ENCODE measurements at places on chromosomes 6 and 20.

DNA sequence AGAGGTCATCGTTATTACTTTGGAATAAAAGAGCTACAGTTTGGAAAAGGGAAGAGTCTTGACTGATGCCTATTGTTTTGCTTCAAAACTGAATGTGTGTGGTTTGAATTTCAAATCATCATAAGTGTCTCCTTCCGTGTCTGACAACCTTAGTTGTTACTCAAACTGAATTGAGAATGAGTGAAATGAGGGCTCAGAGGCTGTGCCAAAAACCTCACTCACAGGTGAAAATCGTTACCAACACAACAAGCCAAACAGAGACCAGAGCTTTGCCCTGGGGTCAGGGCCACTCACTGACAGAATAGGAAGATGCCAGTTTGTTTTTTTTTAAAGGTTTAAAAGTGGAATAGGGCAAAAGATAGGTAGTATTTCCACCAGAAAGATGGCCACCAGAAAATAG is 15.2 kb upstream of the SIRT5 start:
- DNase-seq: peak; percentile 23

DNA sequence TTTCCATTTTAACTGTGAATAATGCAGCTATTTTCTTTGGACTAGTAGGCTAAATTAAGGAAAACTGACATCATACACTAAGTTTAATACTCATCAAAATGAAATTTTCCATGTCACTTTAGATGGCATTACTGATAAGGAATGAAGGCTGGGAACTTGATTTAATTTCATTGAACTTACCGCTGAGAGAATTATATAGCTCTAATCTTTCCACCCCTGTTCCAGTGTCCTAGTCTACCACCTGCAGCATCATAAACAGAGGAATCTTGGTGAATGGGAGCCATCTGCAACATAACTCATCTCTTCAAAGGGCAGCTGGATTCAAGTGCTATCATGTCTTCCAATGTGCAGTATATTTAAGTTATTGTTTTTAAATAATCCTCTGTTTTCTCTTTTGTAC is 1395.2 kb downstream of the EPHA7 start:
- no peak for DNase-seq

- no peak for DNase-seq
Observed at GRCh38 chr20:49909499-49910339, 5.6 kb downstream of the SPATA2 start.

DNA sequence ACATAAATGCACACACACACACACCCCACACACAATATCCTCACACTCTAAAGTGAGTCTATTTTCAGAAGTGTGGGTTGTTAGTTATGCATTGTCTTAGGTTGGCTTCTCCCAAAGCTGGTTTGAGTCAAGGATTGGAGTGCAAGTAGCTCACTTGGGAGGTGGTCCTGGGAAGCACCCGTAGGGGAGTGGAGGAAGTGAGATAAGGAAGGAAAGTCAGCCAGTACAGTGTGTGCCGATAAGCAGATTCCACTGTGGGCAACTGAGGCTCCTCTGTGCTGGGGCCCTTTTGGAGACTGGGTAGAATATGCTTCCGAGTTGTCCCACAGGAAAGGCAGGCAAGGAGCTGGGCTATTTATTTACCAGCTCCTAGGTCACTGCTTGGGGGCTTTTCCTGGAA is 67.2 kb downstream of the PLCB4 start:
- no peak for DNase-seq

- no peak for DNase-seq
Observed at GRCh38 chr6:50978380-50979170, 159.9 kb downstream of the TFAP2B start.

DNA sequence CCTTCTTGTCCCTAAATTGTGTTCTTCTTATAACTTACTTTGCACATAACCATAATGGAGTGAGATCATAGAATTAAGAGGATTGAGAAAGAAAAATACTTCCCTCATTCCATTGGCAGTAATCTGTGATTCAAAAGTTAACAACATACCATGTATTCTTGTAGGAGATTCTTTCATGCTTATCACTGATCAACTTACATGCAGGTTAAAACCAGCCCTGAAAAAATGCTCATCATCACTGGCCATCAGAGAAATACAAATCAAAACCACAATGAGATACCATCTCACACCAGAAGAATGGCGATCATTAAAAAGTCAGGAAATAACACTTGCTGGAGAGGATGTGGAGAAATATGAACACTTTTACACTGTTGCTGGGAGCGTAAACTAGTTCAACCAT is 36.5 kb upstream of the GFRAL start:
- peak; percentile 42 for DNase-seq

GRCh38 chr6:122997541-122998150 is 1.6 kb downstream of the CLVS2 start:
- DNase-seq: no peak

- DNase-seq: peak; percentile 45
Observed at GRCh38 chr20:63434599-63435378, 37.7 kb downstream of the KCNQ2 start.

DNA sequence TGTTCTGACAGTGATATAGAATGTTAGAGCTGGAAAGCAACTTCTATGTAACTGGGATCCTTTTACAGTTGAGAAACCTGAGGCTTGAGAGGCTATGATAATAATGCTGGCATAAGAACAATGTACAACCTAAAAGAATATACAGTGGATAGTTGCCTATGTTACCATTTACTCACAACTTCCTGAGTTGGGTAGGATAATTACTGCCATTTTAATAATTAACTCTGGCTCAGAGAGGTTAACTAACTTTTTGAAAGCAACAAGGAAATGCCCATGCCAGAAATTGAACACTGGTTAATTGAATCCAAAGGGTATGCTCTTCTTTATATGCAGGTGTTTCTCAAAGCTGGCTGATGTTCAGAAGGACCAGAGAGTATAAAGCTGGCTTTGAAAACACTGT is 530.7 kb upstream of the MAP3K7 start:
- no peak for DNase-seq

DNA sequence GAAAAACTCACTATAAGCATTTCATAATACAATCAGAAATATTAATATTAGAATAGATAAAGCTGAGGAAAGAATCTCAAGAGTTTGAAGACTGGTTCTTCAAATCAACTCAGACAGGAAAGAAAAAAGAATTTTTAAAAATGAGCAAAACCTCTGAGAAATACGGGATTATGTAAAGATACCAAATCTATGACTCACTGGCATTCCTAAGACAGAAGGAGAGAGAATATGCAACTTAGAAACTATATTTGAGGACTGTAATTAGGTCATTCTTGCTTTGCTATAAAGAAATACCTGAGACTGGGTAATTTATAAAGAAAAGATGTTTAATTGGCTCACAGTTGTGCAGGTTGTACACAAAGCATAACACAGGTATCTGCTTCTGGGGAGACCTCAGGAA is 665.1 kb downstream of the RNF144B start:
- peak; percentile 68 for DNase-seq

DNA sequence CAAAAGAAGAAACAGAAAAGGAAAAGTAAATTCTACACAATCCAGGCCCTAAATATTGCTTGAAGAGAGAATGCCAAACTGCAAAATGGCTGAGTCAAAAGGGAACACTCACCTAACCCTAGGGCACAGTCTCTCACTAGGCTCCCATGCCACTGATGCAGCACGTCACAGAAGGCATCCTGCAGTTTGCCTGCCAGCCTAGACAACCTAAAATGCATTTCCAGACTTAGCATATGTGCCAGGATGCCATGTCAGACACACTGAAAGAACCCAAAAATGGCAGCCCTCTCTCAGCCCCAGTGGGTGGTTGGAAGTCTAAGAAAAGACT is 10.6 kb upstream of the SIRPD start:
- no peak for DNase-seq

DNA sequence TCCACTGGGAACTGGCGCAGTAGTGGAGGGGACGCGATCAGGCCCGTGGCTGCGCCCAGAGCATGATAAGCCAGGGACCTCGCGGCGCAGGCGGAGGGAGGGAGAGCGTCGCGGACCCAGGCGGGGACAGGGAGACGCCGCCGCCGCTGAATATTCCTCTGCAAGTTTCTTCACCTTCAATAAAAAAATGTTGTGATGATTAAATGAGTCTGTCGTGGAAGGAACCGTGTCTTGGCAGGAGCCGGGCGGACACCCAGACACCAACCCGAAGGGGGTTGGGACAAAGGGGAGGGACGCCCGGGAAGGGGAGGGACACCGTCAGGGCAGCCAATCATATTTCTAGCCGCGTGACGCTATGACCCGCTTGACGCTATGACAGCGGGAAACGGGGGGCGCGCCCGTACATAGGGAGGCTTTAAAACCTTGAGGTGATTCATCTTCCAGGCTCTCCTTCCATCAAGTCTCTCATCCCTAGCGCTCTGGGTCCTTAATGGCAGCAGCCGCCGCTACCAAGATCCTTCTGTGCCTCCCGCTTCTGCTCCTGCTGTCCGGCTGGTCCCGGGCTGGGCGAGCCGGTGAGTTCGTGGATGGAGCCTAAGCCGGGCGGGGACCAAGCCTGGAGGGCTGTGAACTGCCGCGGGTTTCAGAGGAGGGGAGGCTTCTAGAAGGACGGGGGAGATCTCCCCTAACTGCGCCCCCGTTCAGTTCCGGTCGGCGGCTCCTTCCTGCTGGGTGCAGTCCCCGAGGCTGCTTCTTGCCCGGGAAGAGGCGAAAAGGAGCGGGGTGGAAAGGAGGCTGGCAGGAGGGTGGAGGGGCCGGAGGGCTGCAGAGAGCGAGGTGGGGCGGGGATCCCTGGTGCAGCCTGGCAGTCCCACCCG is at the start of gene ULBP2:
Gene ULBP2 (plus strand): TSS at position 432 of the 878 bp plus-strand sequence. CDS start 59 bp downstream, at position 491.
- peak; percentile 75 for DNase-seq

- no peak for DNase-seq
Observed at GRCh38 chr20:44248410-44248759, 1.3 kb downstream of the GDAP1L1 start.

DNA sequence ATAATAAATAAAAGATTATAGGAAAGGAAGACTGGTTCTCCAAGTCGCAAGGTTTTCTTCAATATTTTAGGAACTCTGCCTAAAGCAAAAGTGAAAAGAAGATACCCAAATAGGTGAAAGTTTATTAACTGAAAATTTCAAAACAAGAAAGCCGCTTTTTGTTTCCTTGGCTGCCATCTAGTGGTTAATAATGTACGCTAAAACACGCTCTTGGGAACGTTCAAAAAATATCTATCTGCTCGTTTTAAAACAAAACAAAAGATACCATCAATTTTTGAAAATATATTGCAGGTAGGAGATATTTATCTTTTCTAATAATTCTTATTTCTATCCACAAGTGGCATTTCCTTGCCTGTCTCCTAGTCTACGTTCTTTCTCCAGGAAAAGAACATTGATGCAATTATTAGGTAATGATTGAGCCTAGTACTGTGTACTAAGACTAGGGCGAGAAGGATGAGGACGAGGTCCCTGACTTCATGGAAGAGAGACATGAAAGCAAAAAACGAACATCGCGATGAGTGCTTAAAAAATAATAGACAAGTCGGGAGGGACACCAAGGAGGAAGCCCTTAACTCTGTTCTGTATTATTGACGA is 97.2 kb downstream of the SPTLC3 start:
- no peak for DNase-seq

DNA sequence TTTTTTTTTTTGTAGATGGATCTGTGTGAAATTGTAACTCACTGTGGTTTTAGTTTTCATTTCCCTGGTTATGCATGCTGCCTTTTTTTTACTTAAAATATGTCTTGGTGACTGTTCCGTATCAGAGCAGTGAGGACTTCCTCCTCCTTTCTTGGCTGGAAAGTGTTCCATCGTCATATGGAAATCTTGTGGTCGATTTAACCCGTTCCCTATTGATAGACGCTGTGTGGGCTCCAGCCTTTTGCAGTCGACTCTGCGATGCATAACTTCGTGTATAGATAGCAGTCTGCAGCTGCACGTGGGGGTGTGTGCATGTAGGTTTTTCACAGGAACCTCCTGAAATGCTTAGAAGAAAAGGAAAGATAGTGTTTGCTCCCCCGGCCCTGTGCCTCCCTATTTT is 28.1 kb upstream of the PNPLA1 start:
- DNase-seq: peak; percentile 9

DNA sequence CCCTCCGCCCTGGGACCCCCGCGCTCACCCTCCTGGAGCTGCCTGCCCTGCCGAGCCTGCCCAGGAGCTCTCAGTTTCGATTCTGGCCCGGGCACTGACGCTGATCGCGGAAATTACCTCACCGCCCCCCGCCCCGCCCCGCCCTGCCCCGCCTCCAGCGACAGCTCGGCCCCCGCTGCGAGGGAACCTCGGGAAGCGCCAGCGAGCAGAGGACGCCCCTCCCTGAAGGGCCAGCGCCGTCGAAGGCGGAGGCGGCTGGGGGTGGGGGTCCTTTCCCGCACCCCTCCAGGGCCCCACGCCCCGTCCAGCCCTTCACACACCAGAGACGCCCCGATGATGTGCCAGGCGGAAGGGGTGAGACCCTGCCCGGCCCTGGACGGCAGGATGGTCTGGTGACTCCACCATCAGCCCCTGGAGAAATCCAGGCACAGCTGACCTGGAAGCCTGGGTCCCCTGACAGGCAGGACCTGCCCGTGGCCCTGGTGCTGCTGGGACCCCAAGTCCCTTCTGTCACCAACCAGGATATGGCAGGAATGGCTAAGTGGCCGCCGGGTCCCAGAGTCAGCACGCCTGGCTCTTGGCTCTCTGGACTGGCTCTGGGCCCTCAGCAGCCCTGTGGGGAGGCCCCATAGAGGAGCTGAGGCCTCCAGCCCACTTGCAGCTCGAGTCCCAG is at the start of gene HELZ2:
Gene HELZ2 (minus strand): TSS at position 84 of the 673 bp plus-strand sequence. CDS start 1,854 bp downstream, outside the sequence.
- peak; percentile 69 for DNase-seq

GRCh38 chr6:95408111-95408510 is 169.2 kb upstream of the MANEA start:
- DNase-seq: no peak

- no peak for DNase-seq
Observed at GRCh38 chr20:59925899-59926298, 7.5 kb downstream of the SYCP2 start.

- DNase-seq: no peak
Observed at GRCh38 chr6:35041086-35041861, 99.9 kb downstream of the TCP11 start.

DNA sequence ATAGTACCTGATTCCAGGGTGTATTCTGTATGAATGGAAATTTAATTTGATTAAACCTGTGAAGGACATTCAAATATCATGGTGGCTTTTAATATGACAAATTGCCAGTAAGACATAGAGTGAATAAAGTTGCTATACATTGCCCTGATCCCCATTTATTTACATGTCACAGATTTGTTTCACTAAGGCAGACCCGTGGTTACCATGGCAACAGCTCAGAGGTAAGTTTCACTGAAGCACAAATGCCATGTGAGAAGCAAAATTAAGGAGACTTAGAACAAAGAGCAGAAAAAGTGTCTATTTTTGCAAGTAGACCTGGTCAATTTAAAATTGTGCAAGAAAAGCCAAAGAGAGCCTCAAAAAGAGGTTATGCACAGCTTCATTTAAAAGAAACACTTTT is 63.7 kb downstream of the PXDC1 start:
- no peak for DNase-seq

All from trophoblast cell (in vitro differentiated cells and primary cell).